Right lung (tissue), 10 donors: ENCODE measurements at places on chromosomes 16 and 17. TPM values are rescaled to one million over a fixed set of nuclear protein-coding genes. Genes with fewer than 3 reads are reported as not detected.

DNA sequence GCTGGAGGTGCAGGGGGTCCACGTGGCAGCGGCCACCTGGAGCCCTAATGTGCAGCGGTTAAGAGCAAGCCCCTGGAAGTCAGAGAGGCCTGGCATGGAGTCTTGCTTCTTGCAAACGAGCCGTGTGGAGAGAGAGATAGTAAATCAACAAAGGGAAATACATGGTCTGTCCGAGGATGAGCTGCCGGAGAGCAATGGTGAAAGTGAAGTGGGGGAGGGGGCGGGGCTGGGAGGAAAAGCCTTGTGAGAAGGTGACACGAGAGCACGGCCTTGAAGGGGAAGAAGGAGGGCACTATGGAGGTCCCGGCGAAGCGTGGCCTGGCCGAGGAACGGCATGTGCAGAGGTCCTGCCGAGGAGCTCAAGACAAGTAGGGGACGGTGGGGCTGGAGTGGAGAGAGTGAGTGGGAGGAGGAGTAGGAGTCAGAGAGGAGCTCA, 6.0 kb upstream of the SERPINF1 start:
- DNase-seq: no peak

- peak; percentile 12 for DNase-seq
These were observed 89.0 kb upstream of the DNAH17 start for GRCh38 chr17:78665952-78666920.

Gene CCL17
- polyA plus RNA-seq: not detected

Gene G6PC1
- 0.12 TPM for polyA plus RNA-seq

DNA sequence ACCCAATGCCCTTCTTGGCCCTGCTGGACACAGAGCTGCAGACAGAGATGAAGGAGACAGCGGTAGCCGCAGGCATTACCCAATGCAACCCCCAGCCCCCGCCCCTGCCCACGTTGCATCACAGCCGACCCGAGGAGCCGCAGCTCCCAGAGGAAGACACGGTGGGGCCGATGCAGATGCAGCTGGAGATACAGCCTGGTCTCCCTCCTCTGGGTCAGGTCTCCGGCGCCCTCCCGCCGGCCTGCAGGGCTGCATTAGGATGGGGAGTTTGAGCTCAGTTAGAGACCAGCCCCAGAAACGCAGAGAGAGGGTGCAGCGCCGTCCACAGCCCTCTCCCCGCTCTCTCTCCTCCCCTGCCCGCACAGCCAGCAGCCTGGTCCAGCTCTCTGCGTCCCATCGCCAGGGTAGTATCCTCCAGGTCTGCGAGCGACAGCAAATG, 19.4 kb upstream of the UBE2I start:
- DNase-seq: no peak

DNA sequence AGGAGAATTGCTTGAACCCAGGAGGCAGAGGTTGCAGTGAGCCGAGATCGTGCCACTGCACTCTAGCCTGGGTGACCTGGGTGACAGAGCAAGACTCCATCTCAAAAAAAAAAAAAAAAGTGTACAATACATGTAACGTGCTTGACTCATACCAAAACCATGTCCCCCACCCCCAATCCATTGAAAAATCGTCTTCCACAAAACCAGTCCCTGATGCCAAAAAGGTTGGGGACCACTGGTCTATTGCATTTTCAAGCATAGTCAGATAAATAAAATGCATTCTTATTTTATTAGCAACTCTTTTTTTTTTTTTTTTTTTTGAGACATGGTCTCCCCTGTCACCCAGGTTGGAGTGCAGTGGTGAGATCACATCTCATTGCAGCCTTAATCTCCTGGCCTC, 52.1 kb downstream of the COPRS start:
- DNase-seq: no peak

Gene SEPTIN12
- not detected for polyA plus RNA-seq

Gene CACNG3
- polyA plus RNA-seq: not detected

Gene ZNF594
- polyA plus RNA-seq: 18.4 TPM

GRCh38 chr16:57884655-57885133, 82.4 kb upstream of the KIFC3 start:
- no peak for DNase-seq

GRCh38 chr16:70496513-70496912, 26.8 kb downstream of the COG4 start:
- no peak for DNase-seq

GRCh38 chr17:14203388-14203787, 33.3 kb downstream of the CDRT15 start:
- no peak for DNase-seq

DNA sequence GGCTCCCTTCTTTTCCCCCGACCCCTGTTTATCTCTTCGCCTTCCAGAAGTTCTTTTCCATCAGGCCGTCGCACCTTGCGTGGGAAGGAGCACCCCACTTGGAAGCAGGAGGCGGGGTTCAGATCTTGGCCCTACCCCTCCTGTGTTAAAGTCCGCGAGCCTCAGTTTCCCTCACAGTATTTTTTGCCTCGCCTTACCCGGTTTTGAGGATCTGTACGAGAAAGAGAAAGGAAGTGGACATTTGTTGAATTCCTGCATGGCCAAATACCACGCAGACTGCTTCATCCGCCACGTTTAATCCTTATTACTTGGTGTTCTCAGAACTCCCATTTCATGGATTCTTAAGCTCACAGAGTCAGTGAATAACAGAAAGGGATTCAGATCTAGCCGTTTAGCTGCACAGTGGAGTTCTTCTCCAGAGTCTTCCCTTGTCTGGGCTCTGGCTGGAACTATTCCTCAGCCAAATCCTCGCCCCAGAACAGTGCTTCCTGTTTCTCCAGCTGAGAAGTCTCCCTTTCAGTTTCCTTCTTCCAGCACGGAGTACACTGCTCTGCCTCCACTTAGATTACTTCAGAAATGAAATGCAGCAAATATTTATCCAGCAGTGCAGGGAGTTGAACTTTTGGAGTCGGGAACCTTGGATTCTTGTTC, 590 bp downstream of the TMEM219 start:
- DNase-seq: peak; percentile 63
